ENCODE measurements at places on chromosomes 7 and 10. TPM values are rescaled to one million over a fixed set of nuclear protein-coding genes. Genes with fewer than 3 reads are reported as not detected.

The PLEKHA8 gene
- polyA plus RNA-seq, result 1.5 TPM

The ENTPD1 gene
- 3.3 TPM for polyA plus RNA-seq

The RBM20 gene
- polyA plus RNA-seq, result 53.5 TPM

The SPDYE2 gene
- 0.15 TPM for polyA plus RNA-seq

The CDC14C gene
- not detected for polyA plus RNA-seq

The CALHM3 gene
- polyA plus RNA-seq, result not detected

The HSPA12A gene
- polyA plus RNA-seq, result 4.7 TPM

The NUTM2E gene
- 0.40 TPM for polyA plus RNA-seq

The FZD1 gene
- polyA plus RNA-seq, result 4.7 TPM

The CCNY gene
- polyA plus RNA-seq, result 26.4 TPM

The ADAMTS14 gene
- 0.30 TPM for polyA plus RNA-seq

The PON3 gene
- 0.80 TPM for polyA plus RNA-seq
